Vagina (tissue), 2 donors: ENCODE measurements at places on chromosomes 7 and 10.
A peak's percentile ranks its signal among the peaks of the same experiment; 100 is the strongest.

GRCh38 chr10:10967029-10967428 is 50.6 kb upstream of the CELF2 start:
- no peak for DNase-seq

DNA sequence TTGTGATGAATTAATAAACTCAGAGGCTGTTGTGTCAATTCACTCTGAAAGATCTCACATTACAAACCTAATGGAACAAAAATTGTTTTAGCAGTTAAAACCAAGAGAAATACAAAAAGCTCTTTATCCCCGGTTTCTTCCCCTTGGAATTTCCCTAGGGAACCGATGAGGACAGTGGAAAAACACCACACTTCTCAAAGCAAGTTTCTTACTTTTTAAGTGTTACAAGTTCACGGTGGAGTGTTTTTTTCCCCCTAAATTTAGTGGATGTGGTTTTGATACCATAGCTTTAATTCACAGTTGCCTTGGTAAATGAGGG is 10.3 kb downstream of the BAMBI start:
- DNase-seq, result no peak

GRCh38 chr7:27210441-27211083 is 10.7 kb upstream of the HOXA13 start:
- DNase-seq, result peak; percentile 67

DNA sequence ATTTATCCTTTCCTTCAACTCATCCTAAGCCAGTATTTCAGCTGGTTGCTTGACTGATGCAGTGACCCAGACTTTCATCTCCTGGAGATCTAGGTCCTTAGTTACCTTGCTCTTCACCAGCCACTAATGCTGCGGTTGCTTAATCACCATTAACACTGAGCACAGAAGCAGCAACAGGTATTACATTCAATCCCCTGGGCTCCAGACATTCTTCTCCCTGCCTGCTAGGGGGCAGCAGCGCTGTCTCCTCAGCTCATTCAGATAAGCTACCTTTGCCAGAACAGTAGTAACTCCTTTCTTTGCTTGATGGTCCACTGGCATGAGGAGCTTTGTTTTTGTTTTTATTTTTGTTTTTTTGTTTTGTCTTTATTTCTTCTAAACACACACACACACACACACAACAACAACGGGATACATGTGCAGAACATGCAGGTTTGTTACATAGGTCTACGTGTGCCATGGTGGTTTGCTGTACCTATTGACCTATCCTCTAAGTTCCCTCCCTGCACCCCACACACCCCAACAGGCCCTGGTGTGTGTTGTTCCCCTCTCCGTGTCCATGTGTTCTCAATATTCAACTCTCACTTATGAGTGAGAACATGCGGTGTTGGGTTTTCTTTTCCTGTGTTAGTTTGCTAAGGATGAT is 1043.2 kb upstream of the C7orf33 start:
- no peak for DNase-seq

- no peak for DNase-seq
Measured at GRCh38 chr7:84701524-84702306, 485.1 kb downstream of the SEMA3D start.

DNA sequence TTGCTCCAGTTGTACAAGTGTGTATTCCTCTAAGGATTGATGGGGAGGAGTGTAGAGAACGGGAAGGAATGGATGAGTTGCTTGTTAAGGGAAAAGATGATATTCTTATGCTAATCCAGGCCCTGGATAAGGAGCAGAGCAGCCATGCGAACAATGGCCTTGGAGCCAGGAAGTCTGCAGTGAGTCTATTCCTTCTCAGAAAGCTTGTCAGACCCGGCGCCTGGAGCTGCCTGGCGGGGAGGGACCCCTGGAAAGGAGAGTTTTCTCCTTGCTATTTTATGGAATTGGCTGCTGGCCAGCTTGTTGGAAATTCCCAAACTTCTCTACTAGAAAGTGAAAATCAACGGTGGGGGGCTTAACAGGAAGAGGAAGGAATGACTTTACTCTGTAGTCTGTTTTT is 89.1 kb downstream of the MMRN2 start:
- DNase-seq, result no peak

DNA sequence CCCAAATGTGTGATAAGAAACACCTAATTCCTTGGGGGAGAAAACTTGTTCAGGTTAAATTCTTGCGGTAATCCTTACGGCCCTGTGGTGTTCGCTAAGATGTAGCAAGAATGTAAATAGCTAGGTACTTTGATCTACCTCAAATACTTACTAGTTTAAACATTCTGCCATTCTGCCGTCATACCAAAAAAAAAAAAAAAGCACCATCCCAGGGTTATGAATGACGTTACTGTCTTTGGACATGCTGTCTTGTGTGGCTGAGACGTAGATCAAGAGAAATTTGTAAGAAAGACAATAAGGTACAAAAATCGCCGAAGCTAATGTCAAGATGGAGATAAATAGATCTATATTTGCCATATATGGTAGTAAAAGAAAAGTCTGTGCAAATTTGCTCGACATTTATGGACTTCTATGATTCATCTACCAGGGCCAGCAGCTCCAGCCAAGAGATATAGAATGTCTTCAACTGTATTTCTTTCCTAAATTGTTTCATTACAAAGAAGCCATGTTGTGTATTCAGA is 195.6 kb downstream of the CUX1 start:
- no peak for DNase-seq

GRCh38 chr7:99021941-99022560 is 121.9 kb downstream of the SMURF1 start:
- no peak for DNase-seq

- DNase-seq, result no peak
Measured at GRCh38 chr10:9745158-9745557, 1272.5 kb upstream of the CELF2 start.

DNA sequence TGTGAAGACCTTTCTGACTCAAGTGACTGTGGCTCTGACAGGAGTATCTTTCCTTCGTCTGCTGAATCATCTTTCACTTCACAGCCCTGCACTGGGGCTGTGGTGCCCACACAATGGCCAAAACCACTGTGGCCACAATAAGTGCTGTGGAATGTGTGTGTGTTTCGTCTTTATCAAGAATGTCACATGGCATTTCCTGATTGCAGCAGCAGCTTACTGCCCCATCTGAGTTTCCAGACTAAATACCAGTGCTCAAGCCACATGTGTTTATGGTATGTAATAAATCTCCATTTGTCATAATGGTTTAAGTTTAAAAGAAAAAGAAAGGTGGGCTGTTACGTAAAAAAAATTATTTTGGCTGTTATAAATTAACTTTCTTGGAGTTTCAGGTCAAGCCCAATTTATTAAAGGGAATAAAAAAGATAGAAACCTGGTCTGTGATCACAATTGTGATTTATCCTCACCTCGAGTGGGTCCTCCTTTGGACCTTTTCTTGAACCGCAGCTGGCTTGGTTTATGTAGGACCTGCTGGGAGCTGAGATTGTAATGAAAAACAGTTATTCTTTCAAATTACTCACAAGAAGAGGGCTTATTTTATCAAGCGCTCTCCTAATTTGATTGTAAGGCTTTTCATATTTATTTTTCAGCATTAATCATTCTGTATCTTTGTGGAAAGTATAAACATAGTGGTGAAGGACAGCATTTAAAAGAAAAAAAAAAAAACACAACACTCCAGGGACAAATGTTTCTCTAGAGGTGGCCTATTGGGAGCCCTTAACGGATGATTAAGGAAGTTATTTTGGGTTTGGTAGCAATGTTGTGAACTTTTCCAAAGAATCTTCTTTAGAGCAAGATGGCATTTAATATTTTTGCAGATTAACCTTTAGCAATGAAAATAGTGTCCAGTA is 116.2 kb downstream of the LRMDA start:
- DNase-seq, result no peak

DNA sequence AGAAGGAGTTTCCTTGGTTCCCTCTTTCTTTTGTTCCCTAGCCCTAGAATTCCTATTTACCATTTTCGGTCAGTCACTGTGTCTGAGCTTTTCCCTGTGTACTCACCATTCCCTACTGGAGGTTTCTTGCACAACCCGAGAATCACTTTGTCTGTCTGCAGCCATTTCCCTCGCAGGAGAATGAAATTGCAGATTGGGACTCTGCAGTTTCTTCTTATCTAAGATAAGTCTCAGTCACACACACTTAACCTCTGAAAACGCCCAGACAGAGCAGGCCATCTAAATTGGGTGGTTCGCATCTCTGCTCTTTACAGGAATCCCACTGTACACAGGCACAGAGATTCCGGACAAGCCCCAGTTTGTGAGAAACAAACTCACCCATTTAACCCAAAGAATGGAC is 58.6 kb upstream of the CNTNAP2 start:
- no peak for DNase-seq

GRCh38 chr10:8702181-8702580 is 647.7 kb downstream of the GATA3 start:
- no peak for DNase-seq

- DNase-seq, result no peak
Measured at GRCh38 chr7:3732395-3733005, 431.4 kb downstream of the SDK1 start.

DNA sequence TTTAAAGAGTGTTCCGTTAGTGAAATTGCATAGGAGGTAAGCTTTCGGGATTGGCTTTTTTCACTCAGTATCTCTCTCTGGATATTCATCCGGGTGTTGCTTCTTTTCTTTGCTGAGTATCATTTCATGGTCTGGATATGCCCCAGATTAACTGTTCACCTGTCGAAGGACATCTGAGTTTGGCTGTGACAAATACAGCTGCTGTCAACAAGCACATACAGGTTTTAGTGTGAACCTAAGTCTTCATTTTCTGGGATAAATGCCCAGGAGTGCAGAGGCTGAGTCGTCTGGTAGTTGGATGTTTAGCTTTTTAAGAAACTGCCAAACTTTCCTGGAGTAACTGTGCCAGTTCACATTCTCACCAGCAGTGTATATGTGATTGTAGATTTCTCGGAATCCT is 5.6 kb downstream of the DOCK1 start:
- DNase-seq, result no peak

DNA sequence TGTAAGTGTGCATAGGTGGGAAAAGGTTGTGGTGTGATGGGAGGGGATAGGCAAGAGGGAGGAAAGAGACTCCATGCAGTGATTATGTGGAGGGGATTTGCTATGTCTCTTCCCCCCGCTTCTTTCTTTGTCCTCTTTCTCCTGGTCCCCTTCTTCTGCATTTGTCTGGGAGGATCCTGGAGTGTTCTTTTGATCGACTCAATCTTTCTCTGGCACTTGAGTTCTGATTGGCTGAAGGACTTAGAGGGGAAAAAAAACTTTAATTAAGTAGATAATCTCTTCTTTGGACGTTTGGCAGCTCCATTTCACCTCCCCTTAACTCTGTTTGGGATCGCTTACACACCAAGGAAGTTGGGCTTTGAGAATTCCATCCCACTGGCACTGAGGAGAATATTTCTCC is at the start of gene WNT8B:
TSS of gene WNT8B (plus strand) at position 301 of the 400 bp plus-strand sequence. CDS start 160 bp downstream, outside the sequence.
- no peak for DNase-seq

DNA sequence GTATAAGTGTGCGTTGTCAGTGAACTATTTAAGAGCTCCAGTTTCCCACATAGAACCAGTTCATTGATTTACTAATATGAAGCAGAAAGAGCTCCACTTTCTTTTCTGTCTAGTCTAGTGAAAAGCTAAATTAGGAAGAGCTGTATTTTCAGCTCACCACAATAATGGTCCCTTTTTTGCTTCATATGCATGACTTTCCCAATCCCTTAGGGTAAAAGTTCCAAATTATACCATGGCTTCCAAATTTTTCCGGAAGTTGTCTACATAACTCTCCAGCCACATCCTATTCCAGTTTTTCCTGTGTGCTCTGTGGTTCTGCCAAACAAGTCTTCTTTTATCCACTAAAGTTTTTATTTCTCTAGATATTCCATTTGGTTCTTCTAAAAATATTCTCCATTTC is 685.2 kb downstream of the REEP3 start:
- DNase-seq, result no peak

- DNase-seq, result no peak
Measured at GRCh38 chr10:87656431-87657072, 3.1 kb upstream of the PAPSS2 start.
